ENCODE measurements at places on chromosomes 12 and 14.

GRCh38 chr12:5846950-5847349 is 98.1 kb downstream of the ANO2 start:
- no peak for DNase-seq

GRCh38 chr14:100346306-100347091 is 23.4 kb downstream of the SLC25A47 start:
- DNase-seq, result no peak

- DNase-seq, result no peak
These were observed 52.0 kb downstream of the RASSF9 start for GRCh38 chr12:85784096-85784720.

DNA sequence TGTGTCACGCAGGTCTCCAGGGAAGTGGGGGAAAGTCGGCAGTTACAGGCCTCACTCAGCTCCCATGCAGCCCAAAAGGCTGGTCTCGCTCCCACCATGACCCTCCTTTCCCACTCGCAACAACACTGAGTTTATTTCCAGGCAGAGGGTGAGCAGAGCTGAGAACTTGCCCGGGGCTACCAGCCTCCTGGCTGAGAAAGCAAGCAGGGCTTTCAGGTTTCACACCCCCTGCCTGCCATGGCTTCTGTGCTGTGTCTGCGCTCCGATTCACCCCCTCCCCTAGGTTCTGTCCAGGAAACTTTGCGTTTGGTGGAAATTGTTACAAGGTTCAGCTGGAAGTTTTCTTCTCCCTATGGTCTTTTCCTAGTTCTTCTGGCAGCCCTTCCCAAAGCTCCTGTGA is 17.1 kb downstream of the OR10G2 start:
- no peak for DNase-seq

- DNase-seq, result no peak
These were observed 77.4 kb downstream of the BBS10 start for GRCh38 chr12:76270657-76271358.

- no peak for DNase-seq
These were observed 12.0 kb downstream of the SNRNP35 start for GRCh38 chr12:123469978-123470377.

DNA sequence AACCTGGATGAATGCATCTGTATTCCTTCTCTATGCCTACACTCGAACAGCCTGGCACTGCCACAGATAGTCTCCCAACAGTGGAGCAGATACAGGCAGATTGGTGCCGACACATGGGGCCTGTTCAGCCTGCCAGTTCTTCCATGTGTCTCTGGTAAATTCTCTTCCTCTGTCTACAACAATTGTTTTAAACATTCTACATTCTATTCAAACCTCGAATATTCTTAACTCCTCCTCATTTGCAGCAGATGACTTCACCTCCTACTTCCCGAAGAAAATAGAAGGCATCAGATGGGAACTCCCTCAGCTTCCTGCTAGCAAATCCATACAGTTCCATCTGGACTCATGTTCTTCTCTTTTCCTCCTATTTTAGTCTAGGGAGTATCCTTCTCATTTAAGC is 43.1 kb upstream of the OTOGL start:
- DNase-seq, result no peak

DNA sequence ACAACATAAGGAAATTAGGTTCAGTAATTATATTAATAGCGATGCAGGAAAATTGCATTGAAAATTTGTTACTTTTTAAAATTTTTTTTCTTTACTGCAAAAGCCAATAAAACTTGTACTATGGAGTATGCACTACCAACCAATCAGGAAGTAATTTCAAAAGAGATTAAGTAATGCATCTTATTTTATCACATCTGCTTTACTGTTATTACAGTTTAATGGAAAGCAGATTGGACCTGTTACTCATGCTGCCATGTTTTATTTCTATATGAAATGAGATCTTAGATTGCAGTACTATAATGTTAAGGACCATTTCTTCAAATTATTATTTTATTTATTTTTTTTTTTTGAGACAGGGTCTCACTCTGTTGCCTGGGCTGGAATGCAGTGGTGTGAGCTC is 1.7 kb upstream of the STRN3 start:
- no peak for DNase-seq

- no peak for DNase-seq
These were observed 3.1 kb downstream of the ENTPD5 start for GRCh38 chr14:74015963-74016362.

- DNase-seq, result no peak
These were observed 2.4 kb upstream of the GLS2 start for GRCh38 chr12:56490360-56490759.

- DNase-seq, result no peak
These were observed 49.0 kb downstream of the MSRB3 start for GRCh38 chr12:65327207-65328076.

DNA sequence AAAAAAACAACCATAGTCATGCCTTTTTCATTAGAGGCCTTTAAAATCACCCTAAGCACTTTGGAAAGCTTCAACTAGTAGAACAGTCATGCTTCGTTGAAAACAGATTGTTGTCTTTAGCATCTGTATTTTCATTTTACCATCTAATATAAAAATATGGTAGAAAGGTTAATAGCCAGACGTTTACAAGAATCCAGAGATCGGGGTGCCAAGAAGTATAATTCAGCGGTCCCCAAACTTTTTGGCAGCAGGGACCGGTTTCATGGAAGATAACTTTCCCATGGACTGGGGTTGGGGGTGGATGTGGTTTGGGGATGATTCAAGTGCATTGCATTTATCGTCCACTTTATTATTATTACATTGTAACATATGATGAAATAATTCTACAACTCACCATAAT is 138.4 kb downstream of the GLT1D1 start:
- no peak for DNase-seq

- no peak for DNase-seq
These were observed 53.9 kb downstream of the TSHR start for GRCh38 chr14:81009346-81009745.

DNA sequence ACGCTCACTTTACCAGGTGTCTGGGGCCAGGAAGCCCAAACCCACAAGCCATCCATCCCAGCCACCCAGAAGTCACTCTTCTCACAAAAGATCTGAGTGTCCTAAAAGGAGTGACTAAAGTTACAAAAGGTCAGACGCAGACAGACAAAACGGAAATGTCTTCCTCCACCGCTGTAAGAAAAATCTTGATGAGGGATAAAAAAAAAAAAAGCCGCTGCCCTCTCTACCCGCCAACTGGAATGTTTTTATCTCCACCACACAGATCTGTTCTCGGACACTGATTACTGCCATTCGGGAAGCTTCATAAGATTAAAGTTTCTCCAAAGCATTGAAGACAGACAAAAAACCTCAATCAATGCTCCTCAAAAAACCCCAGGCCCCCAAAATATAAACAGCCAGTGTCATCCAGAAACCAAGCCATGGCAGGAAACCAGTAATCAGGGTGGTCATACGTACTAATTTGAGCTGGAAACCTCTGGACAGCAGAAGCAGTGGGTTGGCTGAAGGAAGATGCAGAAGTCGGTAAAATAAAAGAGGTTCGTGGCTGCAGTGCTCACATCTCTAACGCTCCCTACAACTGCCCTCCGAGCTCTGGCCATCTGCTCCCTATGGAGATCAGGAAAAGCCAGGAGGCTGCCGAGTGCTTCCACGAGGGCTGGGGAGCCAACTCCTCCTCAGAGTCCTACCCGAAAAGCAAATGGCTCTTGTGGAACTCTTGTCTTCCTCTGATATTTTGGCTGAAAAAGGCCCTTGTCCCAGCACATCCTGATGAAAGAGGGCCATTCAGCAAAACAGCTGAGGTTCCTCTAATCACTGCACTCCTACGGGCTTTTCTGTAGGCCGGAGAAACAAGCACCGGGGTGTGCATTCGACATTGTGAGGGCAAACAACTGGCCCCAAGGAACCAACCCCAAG is 30.3 kb downstream of the SSH1 start:
- DNase-seq, result no peak

- no peak for DNase-seq
These were observed 100.6 kb downstream of the NPAS3 start for GRCh38 chr14:33039311-33039710.

- no peak for DNase-seq
These were observed 2.1 kb downstream of the SLC7A7 start for GRCh38 chr14:22813145-22813544.

DNA sequence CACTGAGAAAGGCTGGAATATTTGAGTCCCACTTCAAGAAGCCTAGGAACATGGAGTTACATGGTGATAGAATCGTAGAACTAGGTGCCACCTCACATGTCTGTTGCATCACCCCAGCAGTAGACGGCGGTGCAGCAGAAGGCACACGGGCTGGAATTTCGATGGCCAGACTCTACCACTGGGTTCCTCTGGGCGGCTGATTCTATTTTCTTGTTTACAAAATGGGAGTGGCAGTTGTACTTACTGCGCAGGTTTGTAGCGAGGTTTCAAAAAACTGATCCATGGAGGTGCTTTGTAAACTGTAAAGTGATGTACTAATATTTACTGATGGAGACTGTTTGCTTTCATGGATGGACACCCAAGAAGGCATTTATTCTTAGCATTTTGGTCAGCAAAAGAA is 45.7 kb downstream of the WDR20 start:
- no peak for DNase-seq

GRCh38 chr12:50574601-50575348 is 70.0 kb downstream of the DIP2B start:
- no peak for DNase-seq

- DNase-seq, result no peak
These were observed 48.0 kb downstream of the DYNC1H1 start for GRCh38 chr14:102012336-102012735.

DNA sequence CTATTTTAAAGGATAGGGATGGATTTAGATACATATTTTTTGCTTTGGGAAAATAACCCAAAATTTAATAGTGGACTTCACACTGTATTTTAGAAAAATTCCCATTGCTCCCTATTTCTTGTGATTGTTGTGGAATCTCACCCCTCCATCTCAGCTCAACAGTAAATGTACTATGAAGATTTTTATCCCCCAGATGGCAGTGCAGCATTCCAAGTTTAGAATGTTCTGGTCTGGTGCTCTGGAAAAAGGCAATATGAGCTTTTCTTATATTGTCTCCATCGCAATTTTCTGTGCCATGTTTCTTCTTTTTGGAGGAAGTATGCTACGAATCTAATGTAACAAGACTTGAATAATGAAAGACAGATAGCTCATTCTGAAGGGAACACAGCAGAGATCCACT is 471.7 kb upstream of the SYT1 start:
- DNase-seq, result no peak

- DNase-seq, result no peak
These were observed 95.3 kb downstream of the STXBP6 start for GRCh38 chr14:24954700-24955037.

DNA sequence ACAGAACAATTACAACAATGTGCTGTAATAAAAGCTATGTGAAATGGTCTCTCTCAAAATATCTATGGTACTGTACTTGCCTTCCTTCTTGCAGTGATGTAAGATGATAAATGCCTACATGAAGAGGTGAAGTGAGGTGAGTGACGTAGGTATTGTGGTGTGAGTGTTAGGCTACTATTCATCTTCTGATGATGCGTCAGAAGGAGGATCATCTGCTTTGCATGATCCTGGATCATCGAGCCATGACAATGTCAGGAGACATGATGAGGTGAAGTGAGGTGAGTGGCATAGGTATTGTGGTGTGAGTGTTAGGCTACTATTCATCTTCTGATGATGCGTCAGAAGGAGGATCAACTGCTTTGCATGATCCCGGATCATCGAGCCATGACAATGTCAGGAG is 105.8 kb downstream of the KCNC2 start:
- no peak for DNase-seq

DNA sequence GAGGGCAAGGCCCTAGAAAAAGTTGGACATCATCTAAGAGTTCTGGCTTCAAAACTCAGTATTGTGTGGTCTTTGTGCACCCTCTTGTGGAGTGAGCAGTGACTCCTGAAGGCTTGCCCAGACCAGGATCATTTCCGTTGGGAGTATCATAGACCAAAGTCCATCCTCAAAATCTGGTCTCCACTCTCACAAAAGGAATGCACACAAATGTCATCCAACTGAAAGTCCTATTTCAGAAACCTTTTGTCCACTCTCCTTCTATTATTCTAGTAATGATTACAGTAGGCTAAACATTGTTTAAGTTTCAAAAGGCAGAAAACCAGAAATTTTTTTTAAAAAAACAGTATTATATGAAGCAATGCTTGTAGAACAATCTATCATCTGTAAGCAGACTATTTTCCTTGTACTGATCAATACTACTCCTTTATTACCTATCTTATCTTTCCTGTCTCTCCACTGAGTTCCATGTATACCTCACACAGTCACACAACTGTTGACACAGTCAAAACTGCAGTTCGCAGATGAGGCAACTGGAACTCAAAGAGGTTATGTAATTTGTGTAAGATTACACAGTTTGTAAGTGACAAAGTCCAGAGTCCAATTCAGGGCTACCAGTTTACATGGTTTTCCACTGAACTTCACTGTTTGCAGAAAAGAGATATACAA is 41.4 kb downstream of the COX16 start:
- DNase-seq, result peak; percentile 22

DNA sequence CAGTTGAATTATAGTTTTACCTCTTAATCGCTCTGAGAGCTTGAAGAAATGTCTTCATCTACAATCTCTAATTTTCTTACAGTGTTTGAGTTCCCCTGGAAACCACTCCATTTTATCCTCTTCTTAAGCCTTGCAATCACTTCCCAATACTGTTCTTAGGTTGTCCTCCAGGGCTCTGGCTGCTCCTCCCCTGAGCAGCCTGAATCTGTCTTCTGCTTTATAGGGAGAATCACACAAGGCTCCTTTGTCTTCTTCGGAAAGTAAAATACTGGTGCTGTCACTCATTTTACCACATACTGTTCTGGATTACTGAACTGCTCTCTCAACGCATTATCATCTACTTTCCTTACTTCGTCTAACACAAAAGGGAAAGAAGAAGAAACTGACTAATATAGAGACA is 133.7 kb downstream of the MDGA2 start:
- DNase-seq, result no peak

DNA sequence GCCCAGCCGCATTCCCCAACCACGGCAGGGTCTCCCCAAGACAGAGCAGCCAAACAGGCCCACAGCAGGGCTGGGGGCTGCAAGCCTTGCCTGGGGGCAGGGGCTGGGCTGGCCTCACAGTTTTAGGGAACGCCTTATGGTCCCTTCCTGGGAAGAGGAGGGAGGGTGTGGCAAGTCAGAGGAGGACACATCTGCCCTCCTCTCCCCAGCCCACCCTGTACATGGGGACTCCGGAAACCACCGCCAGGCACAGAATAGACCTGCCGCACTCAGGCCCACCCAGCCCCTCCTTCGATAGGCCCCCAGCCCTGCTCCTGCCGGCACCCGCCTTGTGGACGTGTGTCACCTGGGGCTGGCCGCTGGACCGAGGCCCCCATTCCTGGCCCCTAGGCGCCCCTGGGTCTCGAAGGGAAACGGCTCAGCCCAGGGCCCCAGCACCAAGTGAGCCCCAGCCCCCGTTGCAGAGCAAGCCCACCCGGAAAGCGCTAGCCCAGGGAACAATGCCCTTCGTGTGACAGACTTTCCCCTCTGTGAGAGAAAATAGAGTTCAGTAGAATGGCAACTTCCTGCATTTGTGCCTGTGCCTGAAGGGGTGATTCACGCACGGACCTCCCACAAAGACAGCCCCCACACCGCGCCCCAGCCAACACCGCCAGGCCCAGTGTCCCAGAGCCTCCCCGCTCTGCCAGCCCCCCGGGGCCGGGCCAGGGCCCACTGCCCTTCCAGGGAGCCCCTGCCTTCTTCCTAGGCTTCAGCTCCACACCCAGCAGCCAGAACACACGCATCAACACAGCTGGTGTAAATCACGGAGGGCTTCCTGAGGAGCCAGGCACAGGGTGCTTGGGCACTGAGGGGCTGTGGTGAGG is 12.0 kb upstream of the NUDT14 start:
- DNase-seq, result no peak

GRCh38 chr12:89525824-89526770 is at the start of gene POC1B:
TSS of gene POC1B (minus strand) at chr12:89526047. CDS start at chr12:89525895, 152 bp downstream.
- no peak for DNase-seq

- DNase-seq, result no peak
These were observed 15.6 kb downstream of the PPP1R1A start for GRCh38 chr12:54572881-54573280.

- no peak for DNase-seq
These were observed 35.1 kb upstream of the BMAL2 start for GRCh38 chr12:27297566-27297965.
